ENCODE measurements at places on chromosomes 3 and 15. TPM values are rescaled to one million over a fixed set of nuclear protein-coding genes. Genes with fewer than 3 reads are reported as not detected.

C15orf39 gene
- total RNA-seq = 13.4 TPM

RTP1 gene
- total RNA-seq = not detected

SCG5 gene
- not detected for total RNA-seq

DNA sequence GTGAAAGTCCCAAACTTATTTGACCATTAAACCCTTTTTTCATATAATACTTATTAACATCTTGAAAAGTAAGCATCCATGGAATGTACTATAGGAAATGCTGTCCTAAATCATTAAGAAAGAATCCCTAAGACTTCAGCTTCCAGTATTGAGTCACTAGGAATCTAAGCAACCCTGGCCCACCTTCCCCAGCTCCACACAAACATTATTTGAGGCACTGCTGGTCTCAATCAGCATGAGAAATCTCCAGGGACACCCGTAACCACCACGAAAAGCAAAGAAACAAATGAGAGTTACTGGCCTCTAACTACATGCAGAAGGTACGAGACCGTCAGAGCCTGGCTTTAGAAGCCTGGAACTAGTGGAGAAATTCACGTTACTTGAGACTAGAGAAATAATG is 68.2 kb downstream of the POLQ start:
- DNase-seq = no peak

- DNase-seq = no peak
These were observed 639 bp downstream of the FOXP1 start for GRCh38 chr3:71582612-71583565.

- DNase-seq = no peak
These were observed 1.2 kb upstream of the FAM81A start for GRCh38 chr15:59436774-59437141.

DNA sequence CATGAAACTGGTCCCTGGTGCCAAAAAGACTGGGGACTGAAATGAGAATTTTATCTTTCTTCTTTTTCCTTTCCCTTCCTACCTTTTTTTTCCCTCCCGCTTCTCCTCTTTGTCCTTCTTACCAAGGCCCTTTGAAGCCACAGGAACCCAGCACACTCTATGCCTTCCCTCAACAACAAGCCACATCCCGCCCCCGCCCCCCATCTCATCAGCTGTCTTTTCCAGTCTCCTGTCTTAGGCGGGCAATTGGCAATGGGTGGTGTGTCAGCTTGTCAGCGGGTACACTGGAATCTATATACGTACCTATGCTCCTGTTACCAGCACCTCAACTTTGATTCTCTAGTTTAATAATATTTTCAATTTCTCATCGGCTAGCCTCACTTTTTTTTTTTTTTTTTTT is 56.3 kb upstream of the CHD2 start:
- no peak for DNase-seq

DNA sequence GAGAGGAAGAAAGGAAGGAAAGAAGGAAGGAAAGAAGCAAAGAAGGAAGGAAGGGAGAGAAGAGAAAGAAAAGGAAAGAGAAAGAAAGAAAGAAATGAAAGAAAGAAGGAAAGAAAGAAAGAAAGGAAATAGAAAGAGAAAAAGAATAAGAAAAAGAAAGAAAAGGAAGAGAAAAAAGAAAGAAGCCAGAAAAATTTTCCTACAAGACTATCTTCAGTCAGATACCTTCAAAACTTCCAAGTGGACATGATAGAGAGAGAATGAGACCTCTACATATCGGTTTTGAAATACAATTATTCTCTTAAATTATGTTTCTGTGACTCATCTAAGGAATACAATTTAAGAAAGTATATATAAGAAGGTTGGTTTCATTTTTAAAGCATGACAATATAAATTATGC is 1369.0 kb downstream of the ZPLD1 start:
- no peak for DNase-seq

DNA sequence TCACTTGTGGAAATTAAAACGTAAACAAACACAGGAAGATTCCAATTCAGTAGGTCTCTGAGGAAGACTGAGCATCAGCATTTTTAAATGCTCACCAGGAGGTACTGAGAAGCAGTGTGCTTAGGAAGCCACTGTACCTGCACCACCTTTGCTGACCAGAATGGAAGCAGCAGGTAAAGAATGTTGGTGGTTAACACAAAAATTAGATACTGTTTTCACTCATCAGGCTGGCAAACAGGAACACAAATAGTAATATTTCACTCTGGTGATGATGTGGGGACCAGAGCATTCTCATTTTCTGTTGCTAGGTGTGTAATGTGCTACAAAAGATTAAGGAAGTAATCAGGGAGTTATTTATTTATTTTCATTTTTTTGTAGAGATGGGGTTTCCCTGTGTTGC is 29.9 kb upstream of the GHSR start:
- DNase-seq = no peak

DNA sequence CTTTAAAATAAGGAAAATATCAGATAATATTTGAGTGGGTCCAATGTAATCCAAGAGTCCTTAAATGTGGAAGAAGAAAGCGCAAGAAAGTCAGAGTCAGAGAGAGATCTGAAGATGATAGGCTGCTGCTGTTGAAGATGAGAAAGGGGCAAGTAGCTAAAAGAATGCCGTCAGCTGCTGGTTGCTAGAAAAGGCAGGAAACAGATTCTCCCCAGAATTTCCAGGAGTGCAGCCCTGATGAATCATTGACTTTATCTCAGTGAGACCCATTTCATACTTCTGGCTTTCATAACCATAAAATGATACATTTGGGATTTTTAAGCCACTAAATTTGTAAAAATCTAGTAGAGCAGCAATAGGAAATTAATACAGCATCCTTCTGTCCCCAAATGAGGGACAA is 7.5 kb upstream of the CHMP2B start:
- no peak for DNase-seq

DNA sequence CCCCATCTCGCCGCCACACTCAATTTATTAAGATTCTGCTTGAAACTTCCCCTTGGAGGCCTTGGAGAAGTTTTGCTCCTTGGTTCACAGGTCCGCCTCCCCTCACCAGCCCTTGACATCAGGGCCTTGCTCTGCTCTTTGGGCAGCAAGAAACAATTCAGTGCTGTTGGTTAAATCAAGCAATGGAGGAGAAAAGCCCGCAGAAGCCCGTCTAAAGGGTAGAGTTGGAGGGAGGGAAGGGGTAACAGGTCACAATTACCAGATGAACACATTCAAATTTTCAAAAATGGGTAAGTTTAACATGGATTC is 429 bp downstream of the PARP9 start:
- no peak for DNase-seq

GRCh38 chr3:46221391-46221790 is 13.3 kb upstream of the CCR1 start:
- DNase-seq = no peak

DNA sequence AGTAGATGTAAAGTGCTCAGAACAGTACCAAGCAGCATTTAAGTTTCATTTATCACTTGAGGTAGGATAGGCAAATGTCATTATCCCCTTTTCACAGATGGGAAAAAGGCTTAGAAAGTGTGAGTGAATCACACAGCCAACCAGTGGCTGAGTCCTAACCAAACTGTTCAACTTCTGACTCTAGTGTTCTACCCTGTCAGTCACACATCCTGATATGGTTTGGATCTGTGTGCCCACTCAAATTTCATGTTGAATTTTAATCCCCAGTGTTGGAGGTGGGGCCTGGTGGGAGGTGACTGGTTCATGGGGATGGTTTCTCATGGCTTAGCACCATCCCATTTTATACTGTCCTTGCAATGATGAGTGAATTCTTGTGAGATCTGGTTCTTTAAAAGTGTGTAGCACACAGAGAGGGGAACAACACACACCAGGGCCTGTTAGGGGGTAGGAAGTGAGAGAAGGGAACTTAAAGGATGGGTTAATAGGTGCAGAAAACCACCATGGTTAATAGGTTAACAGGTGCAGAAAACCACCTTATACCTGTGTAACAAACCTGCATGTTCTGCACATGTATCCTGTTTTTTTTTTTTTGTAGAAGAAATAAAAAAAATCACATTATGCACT is 304.7 kb downstream of the SUCLG2 start:
- DNase-seq = no peak

- no peak for DNase-seq
These were observed 152.9 kb downstream of the IGF1R start for GRCh38 chr15:98801234-98801561.

DNA sequence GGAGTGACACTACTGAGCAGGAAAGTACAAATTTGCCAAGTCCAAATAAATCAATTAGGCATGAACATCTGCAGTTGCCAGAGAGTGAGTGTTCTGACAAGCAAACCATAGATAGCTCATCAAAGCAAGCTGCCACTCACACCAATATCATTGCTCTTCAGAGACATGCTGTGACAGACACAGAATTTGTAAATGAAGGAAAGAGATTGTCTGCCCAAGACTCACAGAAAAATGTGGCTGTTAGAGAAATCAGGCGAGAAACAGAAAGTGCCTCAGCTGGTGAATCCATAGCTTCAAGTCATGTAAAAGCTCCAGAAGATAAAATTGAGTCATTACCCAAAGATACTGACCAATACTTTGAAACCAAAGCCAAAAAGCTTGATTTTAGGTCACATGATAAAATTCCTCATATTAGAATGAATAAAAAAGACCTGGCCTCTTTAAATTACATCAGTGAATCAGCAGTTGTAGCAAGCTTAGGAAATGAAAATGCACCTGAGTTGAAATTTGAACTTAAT is 50.8 kb downstream of the CRYBG3 start:
- DNase-seq = no peak

- DNase-seq = no peak
These were observed 156.9 kb upstream of the PRICKLE2 start for GRCh38 chr3:64382153-64382552.

DNA sequence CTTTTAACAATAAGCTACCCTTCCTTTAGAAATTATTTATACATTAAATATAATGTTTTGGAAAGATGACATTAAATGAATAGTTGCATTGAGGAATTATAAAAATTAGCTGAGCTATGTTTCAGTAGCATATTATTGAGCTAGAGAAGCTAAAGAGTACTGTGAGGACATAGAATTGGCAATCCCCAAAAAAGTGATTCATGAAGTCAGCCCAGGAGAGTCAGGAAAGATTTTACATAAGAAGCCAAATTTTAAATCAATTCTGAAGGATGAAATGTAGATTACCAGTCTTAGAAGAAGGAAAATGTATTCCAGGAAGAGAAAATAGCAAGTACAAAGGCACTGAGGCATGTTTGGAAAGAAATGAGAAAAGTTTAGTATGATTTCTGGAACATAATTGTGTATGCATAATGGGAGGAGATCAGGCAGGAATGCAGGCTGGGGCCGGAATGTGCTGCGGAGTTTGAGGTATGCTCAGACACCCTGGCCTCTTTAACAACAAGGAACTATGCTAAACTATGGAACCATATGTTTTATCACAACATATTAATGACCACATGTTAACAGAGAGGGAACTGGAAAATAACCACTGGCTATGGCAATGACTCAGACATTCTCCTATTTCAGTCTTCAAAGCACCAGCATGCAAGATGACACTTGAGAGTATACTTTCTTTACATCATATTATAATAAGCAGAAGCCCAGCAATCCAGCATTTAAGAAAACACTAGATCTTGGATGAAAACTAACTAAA is 103.3 kb upstream of the COL8A1 start:
- no peak for DNase-seq

- DNase-seq = no peak
These were observed 3.3 kb downstream of the CHAC1 start for GRCh38 chr15:40956541-40956982.

DNA sequence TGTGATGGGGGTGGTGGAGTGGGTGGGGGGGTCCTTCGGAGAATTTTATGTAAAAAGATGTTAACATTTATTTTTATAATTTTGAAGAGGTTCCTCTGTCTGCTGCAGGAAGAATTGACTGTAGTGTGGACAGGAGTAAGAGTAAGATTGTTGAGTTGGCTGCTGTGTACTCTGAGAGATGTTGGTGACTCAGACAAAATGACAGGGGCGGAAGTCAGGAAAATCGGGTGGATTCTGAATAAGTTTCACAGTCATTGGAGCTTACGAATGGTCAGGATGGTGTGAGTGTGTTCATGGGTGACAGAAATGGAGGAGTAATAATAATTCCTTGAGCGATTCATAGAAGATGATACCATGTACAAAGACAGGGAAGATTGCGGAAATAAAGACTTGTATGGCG is 420.0 kb downstream of the ROBO2 start:
- no peak for DNase-seq

DNA sequence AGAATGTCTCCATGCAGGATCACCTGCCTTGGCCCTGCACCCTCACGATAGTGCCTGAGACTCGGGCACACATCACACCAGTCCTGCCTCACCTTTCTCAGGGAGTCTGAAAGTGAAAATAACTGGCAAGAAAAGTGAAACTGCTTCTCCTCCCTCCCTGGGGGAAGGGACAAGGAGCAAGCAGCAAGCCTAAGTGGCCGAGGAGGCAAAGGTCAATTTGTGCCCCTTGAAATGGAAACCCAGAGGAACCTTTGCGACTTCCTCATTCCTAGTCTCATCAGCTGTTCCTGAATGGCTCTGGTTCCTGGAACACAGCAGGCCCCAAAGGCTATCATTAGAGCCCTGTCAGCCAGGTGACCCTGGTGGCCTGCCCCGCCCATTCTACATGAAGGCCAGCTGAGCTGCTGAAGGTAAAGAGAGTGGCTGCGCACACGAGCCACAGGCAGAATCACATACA is 28.0 kb upstream of the SLCO2A1 start:
- no peak for DNase-seq

GRCh38 chr3:151135541-151136337 is 50.3 kb downstream of the MED12L start:
- DNase-seq = no peak

DNA sequence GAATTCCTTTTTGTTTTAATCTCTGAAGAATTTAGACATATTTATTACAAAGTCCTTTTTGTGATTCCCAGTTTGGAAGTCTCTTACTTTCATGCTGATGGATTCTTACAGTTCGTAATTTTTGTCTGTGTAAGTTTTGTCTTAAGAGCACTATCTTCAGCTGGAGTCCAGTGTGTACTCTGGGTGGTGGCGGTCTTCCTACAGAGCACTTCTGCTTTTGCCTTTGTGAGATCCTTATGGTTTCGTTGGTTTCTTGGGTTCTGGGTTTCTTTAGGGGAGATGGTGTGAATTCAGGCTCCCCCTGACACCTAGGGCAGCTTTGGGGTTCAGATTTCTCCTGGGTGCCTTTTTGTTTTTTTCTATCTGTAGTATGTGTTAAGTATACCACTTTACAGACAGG is 45.3 kb downstream of the PLS1 start:
- DNase-seq = no peak
